ENCODE measurements at places on chromosomes 6 and 20.
A peak's percentile ranks its signal among the peaks of the same experiment; 100 is the strongest.

DNA sequence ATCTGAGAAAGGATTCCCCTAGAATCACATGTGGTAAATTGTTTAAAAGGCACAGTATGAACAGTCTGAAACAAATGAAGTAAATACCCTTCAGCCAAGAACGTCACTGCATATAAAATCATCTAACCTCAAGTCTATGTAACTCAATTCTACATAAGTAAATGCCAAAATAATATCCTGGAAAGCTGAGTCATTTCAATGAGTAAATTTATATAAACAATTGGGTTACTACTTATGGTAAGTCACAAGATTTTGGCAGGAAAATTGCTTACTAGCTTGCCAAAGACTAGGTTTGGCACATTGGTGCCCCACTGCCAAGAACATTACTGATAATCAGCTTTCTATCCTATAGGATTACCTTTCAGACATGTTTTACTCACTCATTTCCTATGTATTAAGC is 8.4 kb downstream of the GMDS start:
- no peak for DNase-seq

DNA sequence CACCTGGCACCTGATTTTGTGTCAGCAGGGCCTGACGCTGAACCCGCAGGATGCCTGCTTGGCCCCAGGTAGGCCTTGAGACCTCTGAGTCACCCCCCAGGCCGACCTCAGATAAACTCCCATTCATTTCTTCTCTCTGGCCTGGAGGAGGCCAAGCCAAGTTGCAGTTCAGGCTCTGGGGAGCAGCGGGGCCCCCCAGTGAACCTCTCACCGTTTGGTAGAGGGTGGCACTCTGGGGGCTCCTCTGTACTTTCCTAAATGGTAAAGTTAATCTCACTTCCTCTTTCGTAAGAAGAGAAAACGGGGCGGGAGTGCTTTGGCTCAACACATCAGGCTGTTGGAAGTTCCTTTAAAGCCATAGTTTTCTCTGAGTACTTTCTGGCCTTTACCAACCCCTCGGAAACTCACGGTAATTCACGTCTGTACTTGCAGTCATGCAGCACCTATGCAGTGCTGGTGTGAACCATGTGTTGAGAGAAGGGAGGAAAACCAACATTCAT is 2.8 kb downstream of the SIRPA start:
- no peak for DNase-seq

- no peak for DNase-seq
Measured at GRCh38 chr20:43238833-43239232, 49.1 kb upstream of the PTPRT start.

DNA sequence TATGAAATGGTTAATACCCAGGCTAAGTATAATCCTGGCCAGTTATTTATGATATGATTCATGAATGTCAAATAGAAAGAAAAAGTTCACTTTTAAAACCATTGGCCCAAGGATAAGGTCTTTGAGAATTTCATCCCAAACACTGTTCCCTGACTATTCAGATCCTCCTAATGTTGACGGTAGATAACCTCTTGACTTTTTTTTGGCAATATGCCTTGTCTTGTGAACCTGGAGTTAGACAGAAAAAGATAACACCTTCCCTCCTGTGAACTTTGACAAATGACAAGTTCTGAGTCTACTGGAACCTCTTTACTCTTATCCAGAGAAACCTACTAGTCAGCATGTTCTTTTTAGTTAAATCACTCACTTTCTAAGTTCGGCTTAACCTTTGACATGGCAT is 166.8 kb upstream of the PREP start:
- no peak for DNase-seq

DNA sequence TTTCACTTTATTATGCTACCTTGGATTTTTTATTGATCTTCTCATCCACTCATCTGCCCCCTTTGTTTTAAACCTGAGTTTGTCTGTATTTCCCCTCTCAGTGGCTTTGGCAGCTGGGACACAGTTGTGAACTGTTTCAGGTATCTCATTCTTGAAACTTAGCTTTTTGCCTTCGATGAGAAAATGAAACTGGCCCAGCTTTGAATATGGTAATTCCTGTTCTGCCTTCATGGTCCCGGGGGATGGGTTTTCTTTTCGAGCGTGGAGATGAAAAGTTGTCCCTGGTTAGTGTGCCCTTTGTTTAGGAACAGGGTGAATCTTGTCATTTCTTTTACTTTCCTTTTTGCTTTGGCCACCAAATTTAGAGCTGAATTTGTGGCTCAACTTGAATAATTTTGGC is 25.6 kb downstream of the DHX35 start:
- no peak for DNase-seq

GRCh38 chr6:114747995-114748625 is 405.3 kb upstream of the HS3ST5 start:
- DNase-seq, result peak; percentile 49

DNA sequence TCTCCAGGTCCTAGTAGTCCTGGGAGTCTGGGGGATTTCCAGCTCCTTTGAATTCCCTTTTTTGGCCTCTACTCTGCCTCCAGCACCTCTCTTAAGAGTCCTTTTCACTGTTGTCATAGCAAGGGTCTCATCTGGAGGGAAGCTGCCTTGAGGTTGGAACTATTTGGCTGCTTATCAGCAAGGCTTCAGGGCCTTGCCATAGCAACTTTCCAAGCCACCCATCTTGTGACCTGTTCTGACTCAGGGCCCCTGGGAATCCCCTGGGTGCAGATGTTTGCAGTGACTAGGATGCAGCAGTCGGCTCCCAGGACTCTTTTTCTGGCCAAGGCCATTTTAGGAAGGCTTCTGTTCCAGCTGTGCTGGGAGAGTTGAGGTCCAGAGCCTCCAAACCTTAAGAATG is 12.4 kb downstream of the PKIG start:
- DNase-seq, result no peak

- no peak for DNase-seq
Measured at GRCh38 chr6:40599555-40599954, 12.4 kb upstream of the LRFN2 start.

DNA sequence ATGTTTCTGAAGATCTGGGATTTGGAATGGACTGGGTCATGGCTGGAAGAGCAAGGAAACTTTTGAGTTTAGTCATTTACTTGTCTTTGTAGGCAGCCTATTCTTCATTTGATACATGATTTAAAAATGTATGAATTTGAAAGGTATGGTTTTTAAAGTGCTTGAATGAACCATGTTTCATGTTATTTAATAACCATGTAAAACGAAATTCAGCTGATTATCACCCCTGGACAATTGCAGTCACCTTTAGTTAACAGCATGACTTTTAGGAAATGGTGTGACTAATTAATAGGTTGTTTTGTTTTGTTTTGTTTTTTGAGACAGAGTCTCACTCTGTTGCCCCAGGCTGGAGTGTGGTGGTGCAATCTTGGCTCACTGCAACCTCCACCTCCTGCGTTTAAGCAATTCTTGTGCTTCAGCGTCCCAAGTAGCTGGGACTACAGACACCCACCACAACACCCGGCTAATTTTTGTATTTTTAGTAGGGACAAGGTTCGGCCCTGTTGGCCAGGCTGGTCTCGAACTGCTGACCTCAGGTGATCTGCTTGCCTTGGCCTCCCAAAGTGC is 2.1 kb downstream of the STX11 start:
- DNase-seq, result no peak

GRCh38 chr6:141401168-141401567 is 731.6 kb upstream of the GJE1 start:
- DNase-seq, result no peak

DNA sequence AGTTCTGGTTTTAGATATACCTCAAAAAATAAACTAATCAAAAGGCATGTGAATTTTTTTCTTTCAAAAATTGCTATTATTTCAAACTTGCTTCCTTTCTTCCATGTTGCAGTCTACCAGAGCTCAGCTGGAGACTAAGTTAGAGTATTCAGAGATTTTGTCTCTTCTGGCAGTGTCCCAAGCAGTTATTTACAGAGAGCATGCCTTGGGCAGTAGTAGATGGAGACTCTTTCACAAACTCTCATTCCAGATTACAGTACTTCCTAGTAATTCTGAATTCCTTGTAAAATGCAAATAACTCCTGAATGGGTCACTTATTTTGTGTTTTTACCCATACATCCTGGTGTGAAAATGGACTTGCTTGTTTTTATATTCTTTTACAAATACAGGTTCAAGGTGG is 703.4 kb downstream of the EPHA7 start:
- no peak for DNase-seq

DNA sequence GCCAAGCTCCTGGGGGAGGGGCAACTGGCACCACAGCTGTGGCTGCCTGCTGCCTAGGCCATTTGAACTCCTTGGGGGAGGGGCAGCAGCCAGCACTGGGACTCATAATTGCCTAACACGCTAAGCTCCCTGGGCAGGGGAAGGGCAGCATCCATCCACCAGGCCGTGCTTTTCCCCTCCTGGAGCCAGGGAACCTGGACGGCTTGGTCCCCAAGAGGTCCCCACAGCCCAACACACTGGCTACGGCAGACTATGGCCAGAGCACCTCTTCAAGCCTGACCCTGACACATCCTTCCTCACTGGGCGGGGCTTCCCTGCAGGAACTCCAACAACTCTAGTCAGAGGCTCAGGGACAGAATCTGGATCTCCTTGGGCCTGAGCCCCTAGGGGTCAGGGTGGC is 269.4 kb downstream of the RNF144B start:
- no peak for DNase-seq

Measured in SK-N-DZ (cell line).